Calu3 (cell line): ENCODE measurements at places on chromosomes 4 and X.

- DNase-seq = no peak
Measured at GRCh38 chr4:2947926-2948325, 15.3 kb downstream of the NOP14 start.

DNA sequence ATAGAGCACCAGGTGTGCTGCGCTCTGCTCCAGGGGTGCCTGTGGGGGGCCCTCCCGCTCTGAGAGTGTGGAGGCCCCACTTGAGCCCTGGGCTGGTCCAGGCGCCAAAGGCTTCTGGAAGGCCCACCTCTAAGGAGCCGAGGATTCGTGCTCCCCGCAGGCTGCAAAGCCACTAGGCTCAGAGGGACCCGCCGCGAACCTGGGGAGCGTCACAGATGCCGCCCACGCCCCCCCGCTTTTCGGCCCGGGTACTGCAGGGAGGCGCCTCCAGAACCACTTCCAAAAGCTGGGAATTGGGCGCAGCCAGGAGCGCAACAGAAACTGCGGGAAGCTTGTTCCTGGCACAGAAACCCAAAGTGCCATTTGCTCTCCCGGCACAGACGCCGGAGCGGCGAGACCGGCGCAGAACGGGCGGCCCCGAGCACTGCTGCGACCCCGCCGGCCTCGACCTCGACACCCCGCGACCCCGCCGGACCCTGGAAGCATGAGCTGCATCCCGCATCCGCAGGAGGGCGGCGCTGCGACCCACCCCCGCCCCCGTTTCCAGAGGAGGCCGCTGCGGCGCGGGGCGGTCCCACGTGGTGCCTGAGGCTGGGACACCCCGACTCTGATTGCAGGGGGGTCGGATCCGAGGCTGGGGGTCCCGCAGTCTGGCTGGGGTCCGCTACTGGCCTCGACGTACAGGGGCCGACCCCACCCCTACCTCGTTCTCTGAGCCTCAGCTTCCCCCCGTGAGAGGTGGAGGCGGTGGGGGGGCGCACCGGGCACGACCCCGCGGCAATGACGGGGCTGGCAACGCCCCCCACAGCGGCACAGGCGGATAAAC, 30.8 kb downstream of the CPLX1 start:
- no peak for DNase-seq

GRCh38 chr4:20621476-20621875, 78.8 kb upstream of the PACRGL start:
- DNase-seq = no peak

DNA sequence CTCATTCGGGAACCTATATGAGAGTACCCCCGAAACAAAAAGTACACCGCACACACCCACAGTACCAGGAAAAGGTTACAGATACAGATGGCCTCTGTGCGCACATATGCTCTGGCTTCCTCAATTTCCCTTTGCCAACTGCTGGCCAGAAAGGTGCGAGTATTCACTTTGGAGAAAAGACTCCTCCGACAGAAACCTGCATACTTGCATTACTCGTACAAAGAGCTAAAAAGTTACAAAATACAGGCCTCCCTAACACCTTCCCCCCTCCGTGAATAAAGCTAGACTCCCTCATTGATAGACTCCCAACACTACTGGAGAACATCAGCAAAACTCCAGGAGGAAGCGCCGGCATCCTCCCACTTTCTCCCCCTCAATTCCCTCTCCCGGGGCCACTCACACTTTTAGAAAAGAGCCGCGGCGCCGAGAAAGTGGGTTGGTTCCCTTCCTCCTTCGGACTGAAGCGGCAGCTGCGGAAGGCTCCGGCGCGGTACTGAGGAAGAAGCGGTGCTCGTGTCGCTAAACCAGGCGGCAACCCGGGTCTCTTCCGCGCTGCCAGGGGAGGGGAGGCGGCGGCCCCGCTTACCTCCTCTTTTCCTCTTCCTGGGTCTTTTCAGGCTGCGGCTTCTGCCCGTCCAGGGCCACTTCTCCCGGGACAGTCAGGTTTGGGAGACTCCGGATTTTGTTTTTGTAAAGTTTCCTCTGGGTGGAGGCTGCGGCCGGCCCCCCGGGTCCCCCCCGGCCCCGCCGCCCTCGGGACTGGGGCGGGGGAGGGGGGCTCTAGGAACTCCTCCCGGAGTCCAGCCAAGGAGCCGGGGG, 1.1 kb downstream of the FBXW7 start:
- DNase-seq = peak; percentile 17

DNA sequence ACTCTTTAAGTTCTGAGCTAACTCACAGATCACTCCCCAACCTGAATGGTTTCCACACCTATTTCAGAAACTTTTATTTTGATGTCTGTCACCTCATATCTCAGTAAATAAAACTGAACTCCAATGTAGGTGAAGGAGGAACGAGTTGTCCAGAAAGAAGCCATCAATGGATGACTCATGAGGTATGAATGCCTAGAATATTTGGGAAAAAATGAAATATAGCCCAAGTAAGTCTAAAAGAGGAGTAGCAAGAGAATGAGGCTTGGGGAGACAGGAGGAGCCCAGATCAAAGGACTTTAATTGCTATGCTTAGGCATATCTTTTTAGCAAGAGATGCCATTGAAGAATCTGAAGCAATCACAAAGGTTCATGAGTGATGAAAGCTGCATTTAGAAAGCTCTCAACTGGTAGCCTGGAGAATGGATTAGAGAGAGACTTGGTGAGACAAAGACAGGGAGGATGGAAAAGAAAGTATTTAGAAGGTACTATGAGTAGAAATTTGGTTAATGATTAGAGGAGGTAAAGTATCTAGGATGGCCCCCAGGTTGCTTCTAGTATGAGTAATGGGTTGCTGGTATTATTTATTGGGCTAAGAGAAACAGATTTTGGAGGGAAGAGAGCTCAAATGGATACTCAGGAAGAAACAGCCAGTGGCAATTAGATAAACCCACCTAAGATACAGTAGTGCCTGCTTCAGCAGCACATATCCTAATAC, 39.4 kb downstream of the NOCT start:
- DNase-seq = no peak

GRCh38 chrX:42149765-42150164, 226.4 kb upstream of the CASK start:
- no peak for DNase-seq

DNA sequence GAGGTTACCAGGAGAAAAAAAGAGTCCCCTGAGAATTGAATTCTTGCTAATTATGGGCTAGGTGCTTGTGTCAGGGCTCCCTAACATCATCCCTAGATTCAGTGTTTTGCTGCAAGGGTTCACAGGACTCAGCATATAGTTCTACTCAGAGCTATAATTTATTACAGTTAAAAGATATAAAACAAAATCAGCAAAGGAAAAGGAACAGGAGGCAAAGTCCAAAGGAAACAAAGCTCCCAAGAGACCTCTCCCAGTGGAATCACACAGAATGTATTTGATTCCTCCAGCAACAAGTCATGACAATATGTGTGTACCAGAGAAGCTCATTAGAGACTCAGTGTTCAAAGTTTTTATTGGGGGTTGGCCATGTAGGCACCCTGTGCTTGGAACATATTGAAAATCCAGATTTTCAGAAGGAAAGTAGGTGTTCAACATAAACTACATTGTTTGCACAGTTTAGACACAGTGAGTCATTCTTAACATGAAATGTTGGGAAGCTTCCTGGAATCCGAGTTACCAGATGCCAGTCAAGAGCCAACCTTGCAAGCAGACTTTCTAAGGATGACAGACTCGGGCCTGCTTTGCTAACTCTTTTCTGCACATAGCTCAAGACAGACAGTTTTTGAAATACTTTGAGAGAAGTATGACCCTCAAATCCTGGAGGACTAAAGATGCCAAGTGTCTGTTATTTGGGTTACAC, 311.3 kb upstream of the EMCN start:
- no peak for DNase-seq

DNA sequence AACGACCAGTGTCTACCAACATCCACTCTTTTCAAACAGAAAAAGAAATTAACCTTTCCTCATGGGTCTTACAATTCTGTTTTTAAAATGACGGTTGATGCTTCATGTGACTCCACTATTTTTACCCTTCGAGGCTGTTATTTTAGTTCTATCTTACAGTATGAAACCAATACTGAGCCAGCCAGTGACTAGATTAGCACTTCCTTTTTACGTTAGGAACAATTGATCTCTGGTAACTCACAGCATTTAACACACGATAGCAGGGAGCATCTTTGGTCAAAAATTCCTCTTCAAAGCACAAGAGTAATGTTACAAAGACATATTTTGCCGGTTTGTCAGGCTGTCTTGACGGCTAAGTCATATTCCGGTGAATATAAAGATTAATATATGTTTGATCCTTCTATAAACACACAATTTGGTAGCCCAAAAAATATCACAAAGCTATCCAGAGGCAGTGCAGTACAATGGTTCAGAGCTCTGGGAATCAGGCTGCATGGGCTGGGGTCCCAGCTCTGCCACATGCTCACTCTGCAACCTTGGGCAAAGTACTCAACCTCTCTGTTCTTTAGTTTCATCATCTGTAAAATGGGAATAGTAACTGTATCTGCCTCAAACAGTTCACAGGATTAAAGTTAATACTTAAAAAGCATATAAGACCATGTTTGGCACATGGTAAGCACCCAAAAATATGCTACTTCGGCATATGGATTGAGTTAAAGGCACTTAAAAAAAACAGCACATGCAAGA, 62.9 kb upstream of the TXK start:
- DNase-seq = no peak

DNA sequence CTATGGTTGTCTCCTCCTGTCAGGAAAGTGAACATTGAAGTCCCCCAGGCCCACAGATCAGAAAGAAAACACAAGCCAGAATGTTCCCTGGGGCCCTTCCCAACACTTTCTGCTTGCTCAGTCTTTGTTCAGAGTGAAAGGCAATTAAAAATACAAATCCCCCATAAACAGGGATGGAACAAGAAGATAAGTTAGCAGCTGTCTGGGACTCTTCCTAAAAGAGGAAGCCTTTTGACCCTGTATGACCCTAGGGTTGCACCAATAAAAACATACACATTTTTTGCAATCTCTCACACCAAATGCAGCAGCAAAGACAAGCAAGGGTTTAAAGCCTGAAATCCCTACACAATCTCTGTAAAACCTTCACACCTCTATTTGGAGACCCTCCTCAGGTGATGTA, 22.6 kb downstream of the IRF2 start:
- DNase-seq = no peak

DNA sequence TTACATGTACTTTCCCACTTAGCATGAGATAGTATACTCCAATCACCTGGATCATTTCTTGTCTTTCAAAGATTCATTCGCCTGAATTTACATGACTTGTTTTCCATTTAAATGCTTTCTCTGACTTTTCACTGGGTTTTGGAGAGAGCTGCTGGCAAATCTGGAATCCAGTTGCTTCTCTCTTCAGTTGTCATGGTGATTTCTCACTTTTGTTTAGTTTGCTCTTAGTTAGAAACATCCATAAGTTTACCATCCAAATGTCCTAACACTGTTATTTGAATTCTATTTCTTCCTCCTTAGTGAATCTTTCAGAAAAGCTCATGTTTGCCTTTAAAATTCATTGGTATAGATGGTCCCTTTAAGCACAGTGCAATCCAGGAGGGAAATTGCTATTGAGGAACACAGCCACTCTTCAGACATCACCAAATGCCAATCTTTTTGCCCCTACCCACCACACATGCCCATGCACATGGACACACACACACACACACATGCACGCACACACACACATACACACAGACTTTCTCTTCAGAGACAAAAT, 51.7 kb downstream of the REELD1 start:
- no peak for DNase-seq
